Epithelial cell of proximal tubule (primary cell): ENCODE measurements at places on chromosomes 5 and 9. TPM values are rescaled to one million over a fixed set of nuclear protein-coding genes. Genes with fewer than 3 reads are reported as not detected.

- no peak for DNase-seq
Measured at GRCh38 chr5:93886098-93886806, 144.9 kb upstream of the POU5F2 start.

- no peak for DNase-seq
Measured at GRCh38 chr5:90503596-90503995, 25.8 kb downstream of the LYSMD3 start.

DNA sequence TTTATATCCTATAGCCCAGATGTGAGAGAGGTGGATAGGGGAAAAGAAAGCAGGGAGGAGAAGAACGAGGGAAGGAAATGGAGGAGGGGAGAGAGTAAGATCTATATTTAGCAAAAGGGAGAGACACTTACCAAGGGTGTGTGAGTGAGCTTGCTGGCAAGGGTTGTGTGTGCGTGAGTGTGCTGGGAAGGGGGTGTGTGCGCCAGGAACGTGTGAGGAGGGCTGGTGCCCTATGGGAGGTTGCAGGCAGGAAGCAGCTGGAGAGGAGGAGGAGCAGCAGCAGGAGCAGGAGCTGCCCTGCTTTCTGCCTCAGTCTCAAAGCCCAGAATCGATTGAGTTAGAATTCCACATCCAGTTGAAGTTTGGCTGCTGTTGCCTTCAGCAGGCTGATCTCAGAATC is 148.3 kb upstream of the RUSC2 start:
- no peak for DNase-seq

DNA sequence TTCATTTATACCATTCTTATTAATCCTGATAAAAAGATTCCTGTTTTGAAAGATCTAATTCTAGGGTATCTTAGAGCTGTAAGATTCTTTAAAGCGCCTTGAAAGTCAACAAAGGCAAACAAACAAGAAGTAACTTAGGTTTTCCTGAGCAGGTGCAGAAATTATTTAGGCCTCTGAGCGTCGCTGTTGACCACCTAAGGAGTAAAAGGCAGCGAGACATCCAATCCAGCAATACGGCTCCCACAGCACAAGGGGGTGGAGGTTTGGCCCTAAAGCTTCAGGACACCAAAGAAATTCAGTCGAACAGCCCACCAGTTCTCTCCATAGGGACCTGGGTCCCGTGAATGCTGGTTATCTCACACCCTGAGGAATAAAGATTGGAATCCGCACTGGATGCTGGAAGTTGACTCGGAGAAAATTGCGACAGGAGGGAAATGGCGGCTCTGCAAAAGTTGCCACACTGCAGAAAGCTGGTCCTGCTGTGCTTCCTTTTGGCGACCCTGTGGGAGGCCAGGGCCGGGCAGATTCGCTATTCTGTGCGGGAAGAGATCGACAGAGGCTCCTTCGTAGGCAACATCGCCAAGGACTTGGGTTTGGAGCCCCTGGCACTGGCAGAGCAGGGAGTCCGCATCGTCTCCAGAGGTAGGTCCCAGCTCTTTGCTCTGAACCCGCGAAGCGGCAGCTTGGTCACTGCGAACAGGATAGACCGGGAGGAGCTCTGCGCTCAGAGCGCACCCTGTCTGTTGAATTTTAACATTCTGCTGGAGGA is at the start of gene PCDHGA2:
Gene PCDHGA2 (plus strand): TSS at position 223 of the 769 bp plus-strand sequence.
- no peak for DNase-seq

The SV2C gene
- not detected in 2 replicates for total RNA-seq
